ENCODE measurements at places on chromosomes 3 and 15.

DNA sequence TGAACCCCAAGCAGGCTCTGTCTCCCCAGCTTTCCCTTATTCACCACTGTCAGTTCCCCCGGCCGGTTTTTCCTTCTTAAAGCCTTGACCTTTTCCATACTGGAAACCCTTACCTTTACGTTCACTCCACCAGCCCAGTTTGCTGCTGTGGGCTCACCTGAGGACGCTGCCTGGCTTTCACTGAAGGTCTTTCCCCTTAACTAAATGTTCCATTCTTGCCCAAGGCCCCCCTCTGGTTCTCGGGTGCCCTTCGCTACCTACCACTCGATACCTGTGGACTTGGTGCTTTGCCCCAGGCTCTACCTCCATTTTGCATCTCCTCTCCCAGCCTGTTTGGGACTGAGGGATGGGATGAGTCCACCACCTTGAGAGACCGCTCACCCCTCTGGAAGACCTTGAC, 851 bp downstream of the AP2M1 start:
- no peak for DNase-seq

DNA sequence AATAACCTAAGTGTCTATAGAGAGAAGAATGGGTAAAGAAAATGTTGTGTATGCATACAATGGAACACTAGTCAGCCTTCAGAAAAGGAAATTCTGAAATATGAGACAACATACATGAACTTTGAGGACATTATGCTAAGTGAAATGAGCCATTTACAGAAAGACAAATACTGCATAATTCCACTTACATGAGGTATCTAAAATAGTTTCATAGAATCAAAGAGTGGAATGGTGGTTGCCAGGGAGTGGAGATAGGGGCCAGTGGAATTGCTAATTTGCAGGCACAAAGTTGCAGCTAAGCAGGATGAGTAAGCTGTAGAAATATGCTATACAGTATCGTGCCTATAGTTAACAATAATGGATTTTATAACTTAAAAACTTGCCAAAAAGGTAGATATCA, 779.6 kb upstream of the ARPP21 start:
- DNase-seq, result no peak

DNA sequence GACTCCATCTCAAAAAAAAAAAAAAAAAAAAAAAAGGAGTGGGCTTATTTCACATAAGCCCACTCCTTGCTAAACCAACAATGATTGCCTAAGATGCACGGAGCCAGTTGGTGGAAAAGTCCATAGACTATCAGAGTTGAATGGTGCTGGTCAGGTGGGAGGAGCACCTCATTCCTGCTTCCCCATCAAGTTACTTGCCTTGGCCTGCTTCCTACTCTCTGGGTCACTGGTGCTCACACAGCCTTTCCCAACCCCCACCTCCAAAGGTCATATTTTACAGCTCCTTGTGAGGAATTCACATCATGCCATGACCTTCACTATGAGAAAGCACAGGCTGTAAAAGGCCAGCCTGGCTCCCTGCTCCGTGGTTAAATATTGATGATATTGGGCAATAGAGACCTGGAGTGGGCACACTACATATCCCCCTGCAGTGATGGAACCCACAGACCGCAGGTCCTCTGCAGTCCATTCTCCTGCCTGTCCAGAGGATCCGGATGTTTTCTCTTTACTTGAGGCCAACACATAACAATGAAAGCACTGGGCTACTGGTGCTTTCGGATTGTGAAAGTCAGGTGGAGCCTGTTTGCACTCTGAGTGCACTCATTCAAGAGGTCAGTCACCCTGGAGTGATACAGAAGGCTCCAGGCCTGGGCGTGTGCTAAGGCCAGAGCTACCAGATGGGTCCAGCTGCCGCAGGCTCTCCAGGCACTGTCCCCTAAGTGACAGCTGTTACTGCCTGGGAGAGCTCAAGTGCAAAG, at the start of gene SLC51B:
SLC51B (plus strand) TSS at position 664 of the 758 bp plus-strand sequence. CDS start 4,618 bp downstream, outside the sequence.
- no peak for DNase-seq

GRCh38 chr3:56835650-56836227, 34.0 kb upstream of the ARHGEF3 start:
- no peak for DNase-seq

DNA sequence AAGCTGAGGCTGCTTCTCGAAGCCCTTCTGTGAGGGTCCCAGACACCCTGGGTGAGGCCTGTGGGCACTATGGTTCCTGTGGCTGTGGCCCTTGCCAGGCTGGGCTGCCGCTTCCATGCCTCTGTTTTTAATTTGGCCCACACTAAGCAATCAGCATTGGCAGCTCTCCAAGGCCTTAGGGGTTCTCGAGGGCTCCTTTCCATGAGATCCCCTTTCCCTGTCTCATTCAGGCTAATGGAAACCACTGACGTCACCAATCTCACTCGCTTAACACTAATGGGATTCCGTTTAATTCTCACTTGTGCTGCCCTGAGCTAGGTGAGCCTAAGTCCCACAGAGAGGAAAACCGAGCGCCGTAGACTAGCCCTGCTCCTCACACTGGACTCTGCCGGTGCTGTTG, 60.2 kb upstream of the RAB6B start:
- no peak for DNase-seq

DNA sequence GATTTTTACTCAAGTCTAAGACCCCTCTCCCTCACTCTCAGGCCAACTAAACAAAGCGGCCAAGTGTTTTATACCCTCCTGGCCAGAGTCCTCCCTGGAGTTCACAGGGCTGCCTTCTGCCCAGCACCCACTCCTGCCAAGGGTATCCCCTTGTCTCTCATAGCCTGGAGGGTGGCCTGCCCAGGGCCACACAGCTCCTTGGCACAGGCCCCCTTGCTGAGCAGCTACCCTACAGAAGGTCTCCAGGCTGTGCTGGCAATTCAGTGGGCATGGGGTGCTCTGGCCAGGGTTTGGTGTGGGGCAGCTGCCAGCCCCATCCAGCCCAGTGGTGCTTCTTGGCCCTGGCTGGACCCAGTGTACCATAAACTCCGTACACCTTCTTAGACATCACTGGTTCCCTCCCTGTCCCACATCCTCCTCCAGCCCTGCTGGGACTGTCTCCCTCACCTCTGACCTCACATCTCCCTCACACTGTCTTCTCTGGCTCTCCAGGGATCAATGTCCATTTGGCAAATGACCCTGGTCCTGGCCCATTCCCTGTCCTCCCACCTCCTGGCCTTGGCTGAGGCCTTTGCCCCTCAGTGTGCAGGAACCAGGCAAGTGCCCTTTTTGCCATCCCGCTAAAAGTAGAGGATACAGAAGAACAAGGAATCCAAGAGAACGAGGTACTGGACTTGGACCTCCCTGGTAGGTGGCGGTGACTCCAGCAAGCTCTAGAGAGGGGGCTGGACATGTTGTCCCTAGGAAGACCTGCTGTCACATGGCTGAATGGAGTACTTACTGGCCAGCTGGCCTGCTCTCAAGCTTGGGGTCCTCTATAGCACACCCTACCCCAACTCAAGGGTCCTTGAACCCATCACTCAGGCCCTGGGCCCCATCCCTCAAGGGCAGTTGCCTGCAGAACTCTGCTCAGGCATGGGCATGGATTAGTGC, 50.0 kb upstream of the TRPM1 start:
- DNase-seq, result no peak

- no peak for DNase-seq
These were observed 28.5 kb downstream of the TMEM212 start for GRCh38 chr3:171871392-171872274.

DNA sequence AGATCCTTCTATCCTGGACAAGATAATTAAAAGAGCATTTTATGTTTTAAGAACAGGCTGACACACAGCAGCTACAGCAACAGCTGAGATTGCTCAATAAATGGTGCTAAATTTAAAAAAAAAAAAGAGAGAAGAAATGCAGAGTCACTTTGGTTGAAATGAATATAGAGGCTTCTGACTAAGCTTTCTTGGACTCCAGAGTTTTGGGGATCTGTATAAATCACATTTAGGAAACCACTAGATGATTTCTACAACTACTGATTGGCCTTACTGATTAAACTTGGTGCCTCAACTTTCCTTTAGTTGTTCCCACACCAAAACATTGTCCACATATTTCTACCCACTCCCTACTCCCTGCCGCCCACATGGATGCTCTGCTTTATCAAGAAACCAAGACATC, 132.9 kb upstream of the ZBTB20 start:
- no peak for DNase-seq

- DNase-seq, result no peak
These were observed 11.5 kb downstream of the CRYGS start for GRCh38 chr3:186532598-186533072.

- DNase-seq, result no peak
These were observed 294.7 kb downstream of the ERC2 start for GRCh38 chr3:56173601-56174000.

DNA sequence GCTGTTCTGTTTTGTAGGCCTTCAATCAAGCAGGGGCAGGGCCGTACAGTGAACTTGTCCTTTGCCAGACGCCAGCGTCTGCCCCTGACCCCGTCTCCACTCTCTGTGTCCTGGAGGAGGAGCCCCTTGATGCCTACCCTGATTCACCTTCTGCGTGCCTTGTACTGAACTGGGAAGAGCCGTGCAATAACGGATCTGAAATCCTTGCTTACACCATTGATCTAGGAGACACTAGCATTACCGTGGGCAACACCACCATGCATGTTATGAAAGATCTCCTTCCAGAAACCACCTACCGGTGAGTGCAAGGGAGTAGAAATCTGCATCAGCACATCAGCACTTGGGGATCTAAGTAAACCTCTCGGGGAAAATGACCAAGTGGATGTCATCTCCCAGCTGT, 95.5 kb downstream of the GHSR start:
- DNase-seq, result no peak

- DNase-seq, result no peak
These were observed 106.7 kb upstream of the SNRPN start for GRCh38 chr15:24848050-24848449.

GRCh38 chr3:50971487-50971924, 296.8 kb downstream of the DOCK3 start:
- DNase-seq, result peak; percentile 54

GRCh38 chr3:182241766-182242488, 530.2 kb downstream of the SOX2 start:
- no peak for DNase-seq

DNA sequence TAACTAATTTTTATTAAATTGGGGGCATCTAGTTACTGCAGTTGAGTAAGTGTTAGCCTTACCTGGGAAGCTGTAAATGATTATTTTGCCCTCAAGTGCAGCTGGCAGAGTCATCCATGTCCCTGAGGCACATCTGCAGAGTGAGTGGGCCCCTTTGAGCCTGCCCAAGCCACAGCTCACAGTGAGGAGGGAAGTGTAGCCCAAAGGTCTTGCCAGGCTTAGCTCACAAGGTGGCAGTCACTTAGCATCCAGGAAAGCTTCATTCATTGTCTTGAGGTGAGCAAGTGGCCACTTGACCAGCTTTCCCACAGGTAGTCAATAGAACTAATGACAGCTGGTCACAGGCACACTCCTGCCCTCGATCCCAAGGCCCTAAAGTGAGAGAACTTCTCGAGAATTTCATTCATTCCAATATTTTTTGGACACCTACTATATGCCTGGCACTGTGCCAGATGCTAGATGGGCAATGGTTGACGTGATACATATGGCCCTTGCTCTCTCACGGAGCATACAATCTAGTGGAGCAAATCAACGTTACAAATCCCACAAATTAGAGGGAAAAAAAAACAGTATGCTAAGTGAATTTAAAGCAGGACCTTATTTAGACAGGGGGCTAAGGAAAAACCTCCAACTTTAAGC, 163.3 kb upstream of the IL12A start:
- no peak for DNase-seq

DNA sequence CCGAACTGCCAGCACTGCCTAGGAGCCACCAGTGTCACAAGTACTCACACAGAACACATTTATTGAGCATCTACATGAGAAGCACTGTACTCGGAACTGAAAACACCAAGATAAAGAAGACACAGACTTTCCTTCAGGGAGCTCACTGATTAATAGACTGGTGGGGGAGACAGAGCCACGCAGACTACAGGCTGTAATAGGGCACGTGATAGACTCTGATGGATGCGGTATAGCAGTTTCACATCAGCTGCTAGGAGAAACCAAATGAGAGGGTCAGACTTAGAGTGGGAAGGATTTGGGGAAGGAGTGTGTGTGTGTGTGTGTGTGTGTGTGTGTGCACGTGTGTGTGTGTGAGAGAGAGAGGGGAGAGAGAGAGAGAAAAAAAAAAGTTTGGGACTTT, 12.1 kb downstream of the EPHB1 start:
- DNase-seq, result no peak

DNA sequence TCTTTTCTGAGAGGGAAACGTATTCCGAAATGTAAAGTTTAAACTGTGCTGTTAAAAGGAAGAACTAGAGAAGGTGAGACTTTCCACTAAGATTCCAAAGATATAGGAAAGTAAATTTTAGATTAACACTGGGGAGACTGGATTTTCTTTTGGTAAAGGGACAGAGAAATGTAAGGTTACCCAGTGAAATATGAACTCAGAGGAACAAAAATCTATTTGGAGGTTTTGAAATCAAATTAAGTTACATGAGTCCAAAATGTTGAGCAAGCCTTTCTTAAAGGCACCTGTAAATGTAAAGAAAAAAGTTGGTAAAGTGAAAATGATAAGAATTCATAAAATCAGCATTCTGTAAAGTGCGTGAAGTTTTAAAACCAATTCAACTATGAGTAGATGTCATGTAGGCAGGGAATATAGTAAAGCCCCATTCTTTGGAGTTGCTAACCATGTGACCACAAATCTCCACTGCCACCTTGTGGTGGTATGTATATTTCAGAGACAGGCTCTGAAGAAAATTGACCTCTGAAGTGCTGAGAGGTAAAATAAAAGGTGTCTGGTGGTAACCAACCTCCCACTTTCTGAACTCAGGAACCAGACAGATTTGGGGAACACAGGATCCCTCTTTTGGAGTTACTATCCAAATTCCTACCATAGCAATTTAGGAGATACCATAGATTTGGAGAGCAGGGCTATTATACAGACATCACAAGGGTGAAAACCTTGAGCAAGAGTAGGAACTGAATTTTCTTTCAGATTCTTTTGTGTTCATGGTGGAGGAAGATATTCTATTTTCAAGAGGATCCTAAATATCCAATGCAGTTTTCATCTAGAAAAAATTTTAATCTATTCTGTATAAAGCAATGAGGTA, 215.3 kb downstream of the ROBO2 start:
- no peak for DNase-seq

DNA sequence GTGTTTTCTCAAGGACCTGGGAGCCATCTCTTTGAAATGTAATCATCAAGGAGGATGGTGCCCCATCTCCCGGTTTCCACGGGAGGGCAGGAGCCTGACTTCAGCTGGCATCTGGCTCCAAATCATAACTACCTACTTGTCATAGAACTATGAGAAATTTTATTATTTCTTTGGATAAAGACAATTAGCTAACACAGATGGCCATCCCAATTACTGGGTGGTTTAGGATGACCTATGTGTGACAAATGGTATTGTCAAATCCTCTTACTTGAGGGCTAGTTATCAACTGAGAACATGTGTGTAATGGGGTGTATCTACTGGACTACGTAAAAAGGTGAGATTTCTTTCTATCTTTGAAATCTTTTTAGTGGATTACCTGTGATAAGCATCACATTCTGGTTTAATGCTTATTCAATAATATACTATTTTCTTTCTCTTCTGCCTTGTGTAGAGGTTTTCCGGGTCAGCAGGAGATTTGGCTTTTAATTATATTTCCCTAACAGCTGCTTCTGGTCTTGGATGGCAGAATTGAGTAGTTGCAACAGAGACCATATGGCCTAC, 15.3 kb upstream of the PARP14 start:
- DNase-seq, result no peak

- peak; percentile 32 for DNase-seq
These were observed 959 bp downstream of the ZNF592 start for GRCh38 chr15:84749111-84749991.

Measured in activated CD4-positive, alpha-beta T cell treated with anti-CD3 and anti-CD28 coated beads for 4 hours (primary cell).